Activated CD4-positive, CD25-positive, alpha-beta regulatory T cell (primary cell): ENCODE measurements at places on chromosomes 1 and 21.

DNA sequence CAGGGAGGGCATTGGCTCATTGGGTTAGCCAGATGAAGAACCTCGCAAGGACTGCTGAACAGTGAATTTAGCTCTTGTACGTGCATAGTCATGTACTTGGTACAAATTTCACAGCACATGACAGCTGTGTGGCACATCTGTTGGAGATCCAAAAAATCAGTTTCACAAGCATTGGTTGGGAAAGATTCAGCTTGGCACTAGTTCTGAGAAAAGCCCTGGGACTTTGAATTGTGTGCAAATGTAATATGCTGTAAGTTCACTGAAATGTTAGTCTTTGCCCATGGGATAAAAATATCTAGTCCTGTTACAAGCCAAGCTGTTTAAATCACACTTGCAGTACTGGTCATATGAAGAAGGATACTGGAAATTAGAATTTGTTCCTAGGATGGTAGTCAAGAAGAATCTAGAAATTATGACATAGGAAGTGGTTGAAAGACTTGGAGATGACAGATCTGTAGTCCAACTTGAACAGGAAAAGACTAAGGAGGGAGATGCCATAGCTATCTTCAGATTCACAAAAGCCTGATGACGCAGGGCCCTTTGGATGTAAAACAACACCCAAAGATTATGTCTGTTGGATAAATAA is 19.2 kb downstream of the LAMC2 start:
- DNase-seq: no peak

GRCh38 chr21:14241297-14241696 is 25.3 kb downstream of the RBM11 start:
- DNase-seq: no peak

DNA sequence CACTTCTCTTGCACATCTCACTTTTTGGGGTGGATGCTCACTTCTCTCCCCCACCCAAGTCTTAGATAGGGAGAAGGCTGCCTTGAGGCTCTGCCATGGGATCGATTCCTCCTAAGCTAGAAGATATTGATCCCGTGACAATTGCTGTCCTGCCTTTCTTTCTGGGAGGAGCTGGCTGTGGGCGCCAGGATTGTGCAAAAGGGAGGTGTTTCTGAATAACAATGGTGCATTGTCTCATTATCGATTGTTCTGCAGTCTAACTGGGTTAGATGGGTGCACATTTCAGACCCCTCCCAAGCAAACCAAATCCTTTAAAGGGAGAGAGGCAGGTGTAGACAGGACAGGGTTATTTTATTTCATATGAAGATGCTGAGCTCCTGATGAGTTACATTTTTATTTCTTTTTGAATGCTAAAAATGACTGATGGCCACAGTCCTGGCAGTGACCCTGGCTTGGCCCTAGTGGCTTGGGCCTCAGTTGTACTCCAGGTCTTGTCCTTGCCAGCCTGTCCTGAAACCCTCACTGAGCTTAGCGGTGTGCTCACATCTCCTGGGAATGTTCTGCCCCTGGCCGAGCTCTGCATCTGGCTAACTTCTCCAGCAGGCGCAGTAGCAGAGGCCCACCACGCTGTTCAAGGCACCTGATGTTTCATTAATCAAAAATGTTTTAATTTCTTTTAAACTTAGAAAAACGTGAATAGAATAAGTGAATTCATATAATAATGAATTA is 99.0 kb upstream of the KAZN start:
- no peak for DNase-seq

GRCh38 chr1:81617308-81617967 is 183.3 kb upstream of the ADGRL2 start:
- DNase-seq: no peak

DNA sequence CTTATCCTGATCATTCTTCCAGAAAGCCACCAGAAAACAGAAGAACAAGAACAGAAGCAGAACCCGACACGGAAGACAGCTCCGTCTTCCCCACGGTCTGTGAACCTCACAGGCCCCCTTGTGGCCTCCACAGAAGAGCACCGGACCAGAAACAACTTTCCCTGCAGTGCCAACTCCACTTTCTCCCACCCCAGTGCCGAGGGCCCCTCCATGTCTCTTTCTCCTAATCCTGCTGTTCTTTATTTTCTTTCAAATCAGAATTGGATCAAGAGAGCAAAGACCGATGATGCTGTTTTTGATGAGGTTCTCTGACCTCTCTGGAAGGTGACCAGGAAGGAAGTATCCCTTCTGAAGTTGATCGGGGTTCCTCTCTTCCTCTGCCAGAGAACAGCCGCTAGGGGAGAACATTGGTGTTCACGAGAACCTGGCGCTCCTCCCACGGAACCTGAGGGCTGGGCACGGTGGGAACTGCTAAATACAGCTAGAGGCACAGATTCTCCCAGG is 58.9 kb upstream of the CTTNBP2NL start:
- DNase-seq: no peak

GRCh38 chr1:61353797-61354406 is 271.5 kb downstream of the NFIA start:
- no peak for DNase-seq

DNA sequence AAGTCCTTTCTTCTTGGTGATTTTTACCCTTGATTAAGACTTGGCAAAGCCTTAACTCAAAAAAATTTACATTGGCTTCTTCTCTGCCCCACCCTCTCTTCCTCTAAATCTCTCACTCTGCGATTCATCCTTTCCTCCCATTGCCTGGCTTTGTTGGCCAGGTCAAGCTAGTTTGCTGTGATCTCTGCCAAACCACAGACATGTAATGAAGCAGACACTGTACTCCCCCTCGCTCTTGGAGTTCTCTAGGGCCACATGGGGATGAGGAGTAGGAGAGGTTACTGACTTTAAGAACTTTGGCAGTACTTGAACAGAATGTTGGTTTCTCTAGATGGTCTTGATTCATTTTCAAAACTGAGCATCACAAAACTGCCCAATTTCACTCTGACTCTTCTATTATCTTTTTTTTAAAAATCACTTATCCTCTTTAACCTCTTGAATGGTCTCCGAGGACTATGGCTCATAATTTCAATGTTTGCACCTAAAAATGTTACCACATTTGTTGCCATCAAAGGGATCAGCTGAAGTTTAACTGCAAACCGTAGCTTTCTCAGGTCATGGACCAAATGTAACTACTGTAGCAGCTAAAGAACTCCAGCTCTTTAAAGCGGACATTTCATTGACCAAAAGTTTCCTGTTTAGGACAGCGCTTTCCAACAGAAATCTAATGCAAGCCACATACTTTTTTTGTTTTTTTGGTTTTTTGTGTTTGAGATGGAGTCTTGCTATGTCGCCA is 62.7 kb upstream of the IPO9 start:
- DNase-seq: no peak

- no peak for DNase-seq
These were observed 68.3 kb downstream of the ADSS2 start for GRCh38 chr1:244383278-244383884.

DNA sequence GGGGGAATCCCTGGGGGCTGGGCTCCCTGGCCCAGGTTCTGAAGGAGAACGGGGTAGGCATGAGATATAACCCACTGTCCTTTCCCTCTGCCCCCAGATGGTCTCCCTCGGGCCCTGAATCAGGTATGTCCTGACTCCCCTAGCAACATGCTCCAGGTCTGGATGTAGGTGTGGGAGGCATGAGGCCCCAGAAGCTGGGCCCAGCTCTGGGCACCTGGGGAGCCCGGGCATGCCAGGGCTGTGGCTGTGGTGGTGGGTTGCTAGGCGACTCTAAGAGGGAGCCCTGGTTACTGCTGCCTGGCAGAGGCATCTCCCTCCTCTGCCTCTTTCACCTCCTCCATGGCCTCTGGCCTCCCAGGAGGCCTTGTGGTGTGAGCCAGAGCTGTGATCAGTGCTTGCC is 16.2 kb downstream of the FOXO6 start:
- no peak for DNase-seq

DNA sequence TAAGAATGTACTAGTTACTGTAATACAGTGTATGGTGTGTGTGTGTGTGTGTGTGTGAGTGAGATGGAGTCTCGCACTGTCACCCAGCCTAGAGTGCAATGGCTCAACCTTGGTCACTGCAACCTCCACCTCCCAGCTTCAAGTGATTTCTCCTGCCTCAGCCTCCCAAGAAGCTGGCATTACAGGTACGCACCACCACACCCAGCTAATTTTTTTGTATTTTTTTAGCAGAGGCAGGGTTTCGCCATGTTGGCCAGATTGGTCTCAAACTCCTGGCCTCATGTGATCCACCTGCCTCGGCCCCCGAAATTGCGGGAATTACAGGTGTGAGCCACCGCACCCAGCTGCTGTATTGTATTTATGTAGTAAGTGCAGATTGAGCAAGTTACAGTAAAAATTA is 2.9 kb upstream of the LRRC40 start:
- no peak for DNase-seq

- no peak for DNase-seq
These were observed 531.6 kb downstream of the PTPRU start for GRCh38 chr1:29767769-29768425.

GRCh38 chr1:235646463-235646862 is 3.1 kb downstream of the GNG4 start:
- no peak for DNase-seq

DNA sequence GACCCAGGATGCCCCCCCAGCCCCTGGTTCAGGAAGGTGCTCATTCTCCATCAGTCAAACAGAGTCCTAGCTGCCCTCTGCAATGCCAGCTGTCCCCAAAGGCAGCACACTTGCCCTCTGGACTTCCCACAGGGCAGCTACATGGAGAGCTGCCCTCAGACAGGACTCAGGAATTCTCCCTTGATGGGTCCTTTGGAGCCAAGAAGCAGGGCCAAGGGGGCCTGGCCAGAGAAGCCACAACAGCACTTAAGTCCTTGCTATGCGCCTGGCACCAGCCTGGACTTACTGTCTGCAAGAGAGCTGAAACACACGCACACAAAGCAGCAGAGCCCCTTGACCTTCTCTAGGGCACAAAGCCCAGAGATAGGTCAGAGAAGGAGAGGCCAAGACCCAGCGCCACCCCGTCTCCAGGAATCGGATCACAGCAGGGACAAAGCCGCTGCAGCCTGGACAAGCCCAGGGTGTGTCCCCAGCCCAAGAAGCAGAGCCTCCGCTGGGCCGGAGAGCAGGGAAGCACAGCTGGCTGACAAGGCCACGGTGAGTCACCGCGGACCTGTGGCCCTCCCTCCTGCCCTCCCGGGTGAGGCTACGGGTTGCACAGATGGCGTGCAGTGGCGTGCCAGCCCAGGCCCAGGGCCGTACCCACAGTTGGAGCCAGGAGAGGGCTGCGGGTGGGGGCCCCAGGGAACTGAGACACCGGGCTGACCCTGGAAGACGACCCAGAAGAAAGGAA is 1.7 kb downstream of the WNT9A start:
- no peak for DNase-seq

- no peak for DNase-seq
These were observed 6.9 kb downstream of the MT1HL1 start for GRCh38 chr1:236997361-236997760.

DNA sequence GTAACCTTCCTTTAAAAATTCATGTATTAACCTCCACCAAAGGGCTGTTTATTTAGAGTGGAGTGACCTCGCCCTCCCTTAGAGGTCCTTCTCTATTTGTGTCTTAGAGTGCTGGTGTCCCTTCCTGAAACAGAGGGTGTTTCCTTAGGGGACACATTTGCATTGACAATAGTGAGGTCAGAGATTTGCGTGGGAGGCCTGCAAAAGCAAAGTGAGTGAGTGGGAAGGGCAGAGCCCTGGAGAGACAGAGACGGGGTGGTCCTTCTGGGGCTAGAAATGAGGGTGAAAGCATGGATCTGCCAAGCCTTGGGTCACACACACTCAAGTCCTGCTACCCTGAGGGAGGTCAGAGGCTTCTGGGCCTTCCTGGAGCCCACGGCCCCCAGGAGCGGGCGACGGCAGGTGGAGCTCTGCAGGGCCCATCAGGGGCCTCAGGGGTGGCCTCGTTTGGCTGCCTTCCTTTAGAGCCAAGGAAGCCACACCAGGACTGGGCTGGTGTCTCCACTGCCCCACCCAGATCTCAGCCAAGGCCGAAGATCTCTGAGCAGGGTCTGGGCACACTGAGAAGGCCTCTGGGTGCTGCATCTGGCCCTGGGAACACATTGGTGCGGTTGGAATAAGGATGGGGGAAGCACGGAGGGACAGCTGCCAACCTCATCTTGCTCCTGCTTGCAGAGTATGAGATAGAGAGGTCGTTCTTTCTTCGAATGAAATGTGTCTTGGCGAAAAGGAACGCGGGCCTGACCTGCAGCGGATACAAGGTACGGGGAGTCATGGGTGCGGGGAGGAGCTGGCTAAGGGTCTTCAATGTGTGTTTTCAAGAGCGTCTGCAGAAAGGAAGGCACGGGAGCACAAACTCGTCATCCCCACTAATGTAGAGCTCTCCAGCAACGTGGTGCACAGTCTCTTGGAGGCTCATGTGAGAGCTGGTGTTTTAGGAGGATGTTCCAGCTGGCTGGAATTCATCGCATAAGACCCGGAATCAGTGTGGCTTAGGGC is 23.8 kb downstream of the SIM2 start:
- no peak for DNase-seq

DNA sequence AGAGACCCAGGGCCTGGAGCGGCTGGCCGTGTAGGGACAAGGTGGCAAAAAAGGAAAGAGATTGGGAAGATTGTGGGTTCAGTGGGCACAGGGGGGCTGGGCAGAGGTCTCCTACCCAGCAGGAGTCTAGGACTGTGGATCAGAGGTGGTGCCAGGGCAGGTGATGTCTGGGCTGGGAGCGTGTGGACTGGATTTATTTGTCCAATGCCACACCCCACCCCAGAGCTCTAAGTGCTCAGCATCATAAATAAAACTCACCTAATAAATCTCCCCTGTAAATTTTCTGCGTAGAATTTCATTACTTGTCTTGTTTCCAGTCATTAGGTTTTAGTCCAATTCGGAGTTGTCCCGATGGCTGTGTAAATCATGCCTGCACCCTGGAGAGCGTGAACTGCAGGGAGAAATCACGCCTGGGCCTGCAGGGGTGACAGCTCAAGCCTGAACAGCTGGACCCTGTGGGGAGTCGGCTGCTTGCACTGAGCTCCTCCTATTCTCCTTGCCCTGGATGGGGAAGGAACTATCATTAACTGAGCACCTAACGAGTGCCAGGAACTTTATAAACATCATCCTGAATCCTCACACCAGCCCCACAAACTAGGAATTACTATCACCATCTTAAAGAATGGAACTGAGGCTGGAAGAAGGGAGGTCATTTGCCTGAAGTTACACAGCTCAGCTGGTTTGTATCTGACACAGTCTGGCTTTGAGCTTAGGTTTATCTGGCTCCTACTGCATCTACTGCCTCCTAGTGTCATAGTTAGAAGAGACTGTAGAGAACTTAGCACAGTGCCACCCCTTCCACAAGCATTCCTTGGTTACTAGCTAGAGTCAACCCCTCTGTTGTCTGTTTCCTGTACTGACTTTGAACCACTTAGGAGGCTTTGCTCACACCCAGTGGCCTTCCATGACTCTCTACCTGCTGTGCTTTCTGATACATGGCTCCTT is 25.0 kb upstream of the POU3F1 start:
- no peak for DNase-seq
